WERI-Rb-1 (cell line): ENCODE measurements at places on chromosomes 1 and 21.

DNA sequence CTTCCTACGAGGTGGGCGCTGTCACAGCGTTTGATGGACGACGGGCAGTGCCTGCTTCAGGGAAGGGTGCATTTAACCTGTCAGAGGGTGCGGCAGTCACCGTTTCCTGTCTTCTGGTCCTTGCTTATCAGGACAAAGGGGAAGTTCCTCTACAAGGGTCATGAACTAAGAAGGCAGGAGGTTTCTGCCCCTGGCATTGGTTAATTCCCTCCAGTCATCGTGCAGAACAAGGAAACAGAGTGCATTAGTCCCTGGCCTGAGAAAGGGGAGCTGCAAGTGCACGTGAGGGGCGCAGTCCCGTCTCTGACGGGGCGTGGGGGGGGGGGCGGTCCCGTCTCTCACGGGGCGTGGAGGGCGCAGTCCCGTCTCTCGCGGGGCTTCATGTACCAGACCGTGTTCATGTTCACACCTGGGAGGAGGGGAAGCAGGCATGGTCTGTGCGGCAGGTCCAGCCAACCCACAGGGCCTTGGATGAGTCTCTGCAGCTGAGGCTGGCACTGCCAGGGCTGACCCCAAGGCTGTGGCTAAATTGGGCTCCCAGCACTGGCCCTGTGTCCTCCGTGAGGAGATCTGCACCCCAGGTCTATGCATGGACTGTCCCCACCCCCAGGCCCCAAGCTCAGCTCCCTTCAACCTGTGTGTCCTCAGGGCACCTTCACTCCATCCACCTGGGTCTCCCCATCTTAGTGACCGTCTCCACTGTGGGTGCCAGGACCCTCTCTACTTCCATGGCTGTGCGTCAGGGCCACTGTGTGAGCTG lies 89.2 kb upstream of the COL6A1 start:
- DNase-seq: peak; percentile 9

GRCh38 chr1:164480285-164480907 lies 78.6 kb upstream of the PBX1 start:
- no peak for DNase-seq

DNA sequence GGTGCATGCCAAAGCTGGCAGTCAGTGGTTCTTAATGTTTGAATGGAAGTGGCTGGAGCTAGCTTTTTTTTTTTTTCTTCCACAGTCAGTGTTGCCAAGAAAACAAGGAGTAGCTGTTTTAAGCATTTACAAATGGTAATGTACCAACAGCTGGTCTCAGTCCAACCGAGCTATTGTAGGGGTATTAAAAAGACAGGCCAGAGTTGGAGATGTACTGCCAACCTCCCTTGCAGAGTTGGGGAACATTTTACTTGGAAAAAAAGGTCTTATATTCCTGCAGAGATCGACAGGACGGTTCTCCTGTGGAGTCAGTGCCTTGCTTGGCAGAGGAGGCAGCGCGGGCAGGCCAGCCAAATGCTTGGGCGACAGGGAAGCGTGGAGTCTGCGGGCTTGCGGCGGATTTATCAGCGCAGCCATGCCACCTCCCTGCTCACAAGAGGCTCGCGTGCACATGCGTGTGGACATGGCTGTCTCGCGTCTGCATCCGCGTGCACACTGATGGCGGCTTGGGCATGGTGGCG lies 338.1 kb downstream of the RPS6KC1 start:
- no peak for DNase-seq

DNA sequence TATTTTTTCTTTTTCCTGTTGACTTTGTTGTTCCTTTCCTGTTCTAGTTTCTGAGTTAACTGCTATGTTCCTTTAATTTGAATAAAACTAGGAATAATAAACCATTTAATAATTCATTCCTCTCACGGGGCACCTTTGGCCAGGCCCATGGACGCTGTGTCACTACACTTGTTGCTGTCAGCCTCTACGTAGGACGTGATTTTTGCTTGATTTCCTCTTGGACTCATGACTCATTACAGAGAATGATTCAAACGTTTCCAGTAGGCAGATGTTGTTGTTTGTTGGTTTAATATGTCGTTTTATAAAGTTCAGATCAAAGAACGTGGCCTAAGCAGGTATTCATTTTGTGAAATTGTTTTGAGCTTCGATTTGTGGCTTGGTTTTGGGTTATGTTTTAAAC lies 9.1 kb upstream of the SLC19A1 start:
- no peak for DNase-seq

DNA sequence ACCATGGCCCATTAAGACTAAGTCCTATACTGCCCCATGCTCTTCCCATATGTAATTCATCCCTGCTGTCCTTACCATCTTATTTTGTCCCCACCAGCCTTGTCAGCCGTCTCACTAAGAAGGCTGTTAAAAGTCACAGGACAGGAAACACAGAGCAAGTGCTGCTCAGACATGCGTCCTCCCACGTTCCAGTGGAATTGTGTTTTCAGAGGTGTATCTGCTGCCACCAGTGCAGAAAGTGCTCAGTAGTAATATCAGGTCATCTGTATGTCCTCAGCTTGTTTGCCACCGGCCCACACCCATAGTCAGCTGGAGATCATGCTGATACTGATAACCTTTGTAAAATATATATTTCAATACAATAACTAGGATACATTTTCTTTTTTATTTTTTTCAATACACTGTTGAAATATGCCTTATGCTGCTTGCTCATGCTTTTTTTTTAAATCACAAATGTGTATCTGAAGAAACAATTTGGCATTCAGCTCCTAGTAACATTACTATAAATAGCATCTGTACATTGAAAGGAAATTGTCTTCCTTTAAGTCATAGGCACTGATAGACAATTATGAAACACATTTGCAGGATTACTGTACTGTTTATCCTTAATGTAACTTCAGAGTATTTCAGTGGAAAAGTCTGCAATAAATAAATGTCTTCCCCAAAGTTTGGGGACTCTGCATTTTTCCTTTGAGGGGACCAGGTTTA lies 156.9 kb downstream of the EDEM3 start:
- DNase-seq: no peak

DNA sequence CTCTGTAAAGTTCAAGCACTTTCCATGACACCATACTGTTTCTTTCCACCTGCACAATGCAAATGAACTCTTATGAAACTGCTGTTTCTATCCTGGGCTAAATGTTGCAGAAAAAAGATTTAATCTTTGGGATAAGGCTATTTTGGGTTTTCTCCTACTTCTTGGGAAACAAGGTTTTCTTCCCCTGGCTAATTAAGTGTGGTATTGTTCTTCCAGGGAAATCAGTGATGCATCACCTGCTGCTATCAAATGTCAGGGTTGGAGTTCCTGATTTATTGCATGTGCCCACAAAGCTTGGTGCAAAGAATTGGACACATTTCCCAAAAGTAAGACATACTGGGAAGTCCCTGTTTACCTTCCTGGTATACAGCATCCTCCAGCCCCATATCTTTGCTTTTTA lies 6.0 kb upstream of the RGS4 start:
- no peak for DNase-seq

DNA sequence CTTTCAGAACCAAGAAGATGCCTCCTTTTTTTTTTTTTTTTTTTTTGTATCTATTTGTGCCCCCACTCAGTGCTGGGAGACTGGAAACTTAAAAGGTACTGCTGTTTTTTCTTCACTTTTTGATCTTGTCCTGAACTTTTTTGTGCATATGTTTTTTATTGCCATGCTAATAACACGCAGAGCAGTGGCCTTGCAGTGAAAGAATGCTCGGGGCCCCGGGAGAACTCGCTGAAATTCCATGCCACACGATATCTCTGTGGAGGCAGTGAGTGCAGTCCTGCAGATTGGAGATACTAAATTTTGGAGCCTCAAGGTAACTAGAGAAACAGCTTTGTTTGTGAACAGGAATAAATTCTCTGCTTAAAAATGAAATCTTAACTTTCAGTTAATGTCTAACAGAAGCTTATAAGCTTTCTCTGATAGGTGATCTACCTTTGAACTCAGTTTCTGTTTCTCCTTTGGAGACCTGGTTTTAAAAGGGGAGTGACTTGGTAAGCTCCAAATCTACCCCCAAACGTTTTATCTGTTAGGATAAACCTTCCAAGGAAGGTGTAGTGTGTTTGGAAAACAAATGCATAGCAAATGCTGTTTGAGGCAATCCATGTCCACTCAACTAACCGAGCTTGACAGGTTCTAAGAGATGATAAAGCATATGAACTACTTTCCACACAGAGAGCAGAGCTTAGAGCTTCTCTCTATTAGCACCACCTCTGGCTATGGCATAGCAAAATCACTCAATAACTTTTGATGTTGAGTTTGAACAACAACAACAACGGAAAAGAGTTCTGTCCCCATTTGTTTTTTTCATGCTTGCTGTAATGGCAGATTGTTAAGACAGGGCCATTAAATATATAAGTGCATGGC lies 113.7 kb upstream of the PLXNA2 start:
- no peak for DNase-seq

- no peak for DNase-seq
Measured at GRCh38 chr1:20497506-20497905, 10.4 kb downstream of the MUL1 start.

DNA sequence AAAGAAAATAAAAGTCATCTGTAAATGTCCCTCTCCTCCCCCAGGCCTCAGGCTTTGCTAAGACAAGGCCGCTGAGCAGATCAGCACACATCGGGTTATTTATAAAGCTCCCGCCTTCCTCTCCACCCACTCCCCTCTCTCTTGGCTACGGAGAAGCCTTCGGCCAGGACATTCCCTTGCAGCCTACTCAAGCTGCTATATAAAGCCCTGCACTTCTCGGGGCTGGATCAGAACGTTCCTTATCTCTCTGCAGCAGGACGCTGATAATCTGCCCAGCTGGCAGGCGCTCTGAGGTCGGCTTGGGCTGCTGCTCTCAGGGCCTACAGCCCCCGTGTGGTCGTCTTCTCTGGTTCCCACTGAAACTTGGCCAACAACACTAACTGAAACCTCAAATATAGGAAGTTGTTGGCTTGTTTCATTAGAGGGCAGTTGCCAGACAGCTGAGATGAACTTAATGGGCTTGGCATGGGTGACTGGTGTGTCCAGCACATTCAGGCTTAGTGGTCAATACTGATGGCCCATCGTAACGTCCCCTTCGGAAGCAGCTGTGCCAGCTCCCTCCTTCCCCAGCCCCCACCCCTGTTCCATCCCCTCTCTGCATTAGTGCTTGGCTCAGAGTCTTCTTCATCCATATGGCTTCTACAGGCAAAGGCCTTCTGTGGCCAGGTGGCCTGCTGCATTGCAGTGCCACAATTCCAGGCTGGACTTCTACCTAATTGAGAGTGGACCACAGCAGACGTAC lies 64.6 kb downstream of the IER5 start:
- peak; percentile 80 for DNase-seq
